ENCODE measurements at places on chromosomes 4 and X.

DNA sequence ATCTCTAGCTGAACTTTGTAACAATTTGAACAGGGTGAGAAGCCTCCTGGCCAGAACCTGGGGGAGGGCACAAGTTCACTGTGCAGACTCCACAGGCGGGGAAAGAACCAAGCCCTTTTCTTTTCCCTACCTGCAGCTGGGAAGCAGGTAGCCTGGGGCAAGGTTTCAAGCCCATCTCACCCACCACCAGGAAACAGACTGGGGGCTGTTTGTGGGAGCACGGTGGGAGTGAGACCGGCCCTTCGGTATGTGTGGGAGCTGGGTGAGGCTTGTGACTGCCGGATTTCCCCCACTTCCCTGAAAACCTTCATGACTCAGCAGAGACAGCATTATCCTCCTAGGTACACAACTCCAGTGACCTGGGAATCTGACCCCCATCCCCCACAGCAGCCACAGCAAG, 211.7 kb downstream of the ZNF674 start:
- DNase-seq: no peak

DNA sequence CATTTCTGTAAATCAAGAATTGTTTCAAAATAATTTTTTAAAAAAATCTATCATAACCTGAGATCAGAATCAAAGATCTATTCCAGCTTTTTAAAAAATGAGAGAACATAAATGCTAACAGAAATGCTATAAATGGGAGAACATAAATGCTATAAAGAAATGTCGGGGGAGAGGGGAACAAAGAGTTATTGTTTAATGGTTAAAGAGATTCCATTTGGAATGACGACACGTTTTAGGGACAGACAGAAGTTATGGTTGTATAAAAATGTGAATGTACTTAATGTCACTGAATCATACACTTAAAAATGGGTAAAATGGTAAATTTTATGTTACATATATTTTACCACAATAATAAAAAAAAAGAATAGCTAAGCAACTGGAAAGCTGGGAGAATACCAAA, 127.1 kb downstream of the ATRX start:
- no peak for DNase-seq

- DNase-seq: no peak
Observed at GRCh38 chr4:2067446-2068197, 8.5 kb downstream of the NAT8L start.

DNA sequence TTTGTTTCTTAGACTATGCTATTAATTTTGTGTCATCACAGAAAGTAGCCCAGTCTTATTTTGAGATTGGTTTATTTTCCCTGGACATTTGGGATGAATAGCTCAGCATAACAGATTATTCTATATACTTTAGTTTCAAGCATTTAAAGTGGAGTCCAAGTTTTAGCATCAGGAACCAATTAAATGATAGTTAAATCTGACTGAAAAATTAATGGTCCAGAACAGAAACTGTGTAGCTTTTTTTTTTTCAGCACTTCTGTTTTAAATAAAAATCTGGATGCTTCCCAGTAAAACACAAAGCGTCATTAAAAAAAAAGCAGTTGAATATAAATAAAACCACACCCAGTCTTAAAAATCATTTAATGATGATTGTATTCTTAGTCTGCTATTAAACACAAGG, 59.4 kb upstream of the PITX2 start:
- no peak for DNase-seq

GRCh38 chrX:19195243-19195610, 73.0 kb upstream of the ADGRG2 start:
- no peak for DNase-seq

GRCh38 chr4:116949856-116950255, 135.5 kb downstream of the TRAM1L1 start:
- no peak for DNase-seq
